ENCODE measurements at places on chromosomes 5 and 9. TPM values are rescaled to one million over a fixed set of nuclear protein-coding genes. Genes with fewer than 3 reads are reported as not detected.

DNA sequence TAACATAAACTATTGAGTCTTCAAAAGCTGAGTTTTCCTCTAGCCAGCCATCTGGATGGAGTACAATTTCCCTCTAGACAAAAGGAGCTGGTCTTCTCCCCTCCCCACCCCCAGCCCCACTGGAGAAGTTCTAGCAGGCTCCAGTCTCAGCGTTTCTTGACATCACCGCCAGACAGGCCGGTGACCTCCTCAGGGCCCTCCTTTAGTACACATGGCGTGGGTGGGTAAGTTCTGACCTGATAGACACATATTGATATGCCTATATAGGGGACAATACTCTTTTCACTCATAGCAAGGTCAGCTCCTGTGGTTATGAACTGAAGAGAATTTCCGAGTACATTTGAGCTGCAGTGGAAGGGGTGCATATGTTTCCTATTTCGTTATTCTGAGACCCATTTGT is 27.2 kb downstream of the DNAI1 start:
- no peak for DNase-seq

GRCh38 chr5:110323357-110323756 is 403.1 kb downstream of the TMEM232 start:
- DNase-seq: no peak

DNA sequence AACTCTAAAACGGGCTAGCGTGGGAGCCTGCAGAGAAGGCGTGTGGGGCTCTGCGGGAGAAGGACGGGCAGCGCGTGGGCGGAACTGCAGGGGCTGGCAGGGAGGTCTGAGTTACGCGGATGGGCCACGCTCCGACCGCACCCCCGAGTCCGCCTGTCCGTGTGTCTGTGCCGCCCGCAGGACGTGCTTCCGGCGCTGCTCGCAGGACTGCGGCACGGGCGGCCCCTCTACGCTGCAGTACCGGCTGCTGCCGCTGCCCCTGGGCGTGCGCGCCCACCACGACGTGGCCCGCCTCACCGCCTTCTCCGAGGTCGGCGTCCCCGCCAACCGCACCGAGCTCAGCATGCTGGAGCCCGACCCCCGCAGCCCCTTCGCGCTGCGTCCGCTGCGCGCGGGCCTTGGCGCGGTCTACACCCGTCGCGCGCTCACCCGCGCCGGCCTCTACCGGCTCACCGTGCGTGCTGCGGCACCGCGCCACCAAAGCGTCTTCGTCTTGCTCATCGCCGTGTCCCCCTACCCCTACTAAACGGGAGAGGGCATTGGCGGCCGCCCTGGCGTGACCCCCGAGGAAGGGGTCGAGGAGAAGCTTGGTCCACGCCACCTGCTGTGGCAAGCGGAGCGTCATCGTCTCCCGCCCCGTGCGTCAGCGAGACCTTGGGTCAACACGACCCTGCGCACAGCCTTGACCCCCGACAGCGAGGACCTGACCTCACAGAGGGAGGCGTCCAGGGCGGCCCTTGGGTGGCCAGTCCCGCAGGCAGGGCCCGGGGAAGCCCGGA is 11.4 kb upstream of the ASS1 start:
- DNase-seq: no peak

DNA sequence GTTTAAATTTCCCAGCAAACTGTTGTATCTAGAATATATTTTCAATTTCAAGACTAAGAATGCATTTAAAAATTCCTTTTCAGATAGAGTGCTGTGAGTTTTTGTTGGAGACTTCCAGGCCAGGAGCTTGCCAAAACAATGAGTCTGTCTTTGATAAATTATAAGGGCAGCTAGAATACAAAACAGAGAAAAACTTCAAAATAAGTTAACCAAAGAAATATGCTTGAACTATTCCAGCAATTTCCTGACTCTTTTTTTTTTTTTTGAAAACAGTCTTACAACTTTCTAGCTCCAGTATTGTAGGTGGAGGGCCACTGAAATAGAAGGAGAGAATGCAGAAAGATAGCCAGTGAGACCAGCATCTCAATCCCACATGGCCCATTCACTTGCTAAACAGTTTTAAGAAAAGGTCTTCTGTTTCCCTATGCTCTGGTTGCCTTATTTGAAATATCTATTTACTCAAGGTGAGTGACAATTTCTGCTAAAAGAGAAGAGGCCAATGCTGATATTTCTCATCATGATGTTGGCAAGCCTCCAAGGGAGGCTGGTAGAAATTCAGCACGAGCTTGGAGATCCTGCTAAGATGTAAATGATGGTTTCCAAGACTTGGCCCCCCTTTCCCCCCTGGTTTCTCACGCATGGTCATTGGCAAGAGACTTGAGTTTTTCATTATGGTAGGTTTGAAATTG is 103.2 kb downstream of the USP20 start:
- DNase-seq: no peak

- DNase-seq: no peak
These were observed 307.1 kb downstream of the PRR16 start for GRCh38 chr5:120771202-120771601.

DNA sequence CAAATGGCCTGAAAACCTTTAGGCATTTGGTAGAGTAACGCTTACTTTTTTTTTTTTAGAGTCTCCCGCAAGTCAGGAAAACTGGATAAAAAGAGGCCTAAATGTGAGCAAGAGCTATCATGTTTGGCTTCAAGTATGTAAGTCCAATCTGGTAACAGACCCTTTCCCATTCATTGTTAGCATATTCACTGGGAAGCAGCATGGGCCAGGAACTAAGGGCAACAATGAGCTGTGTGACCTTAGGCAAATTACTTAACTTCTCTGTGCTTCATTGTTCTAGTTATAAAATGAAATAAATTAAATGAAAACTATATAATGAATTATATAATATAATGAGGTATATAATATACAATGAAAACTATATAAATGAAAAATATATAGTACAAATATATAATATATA is 114.3 kb upstream of the PCA3 start:
- DNase-seq: no peak

- no peak for DNase-seq
These were observed 115.0 kb downstream of the PIK3R1 start for GRCh38 chr5:68330574-68330973.

DNA sequence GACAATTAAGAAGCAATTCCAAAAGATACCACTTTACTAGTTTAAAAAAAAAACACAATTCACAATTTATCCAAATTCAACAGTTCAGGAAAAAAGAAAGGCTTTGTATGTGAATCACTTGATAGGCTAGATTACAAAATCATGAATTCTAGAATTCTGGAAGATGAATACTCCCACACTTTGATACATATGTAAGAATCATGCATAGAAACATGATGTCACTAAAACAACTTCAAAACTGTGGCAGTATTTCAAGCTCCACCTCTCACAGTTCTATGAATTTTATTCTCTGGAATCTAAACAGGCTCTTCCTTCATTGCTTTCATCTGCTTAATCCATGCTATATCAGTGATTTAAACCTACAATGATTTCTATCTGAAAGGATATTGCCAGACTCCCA is 51.0 kb downstream of the GNAQ start:
- DNase-seq: no peak

ITGA2 gene
- total RNA-seq: 40.5 TPM

PPP3R2 gene
- not detected for total RNA-seq

DNA sequence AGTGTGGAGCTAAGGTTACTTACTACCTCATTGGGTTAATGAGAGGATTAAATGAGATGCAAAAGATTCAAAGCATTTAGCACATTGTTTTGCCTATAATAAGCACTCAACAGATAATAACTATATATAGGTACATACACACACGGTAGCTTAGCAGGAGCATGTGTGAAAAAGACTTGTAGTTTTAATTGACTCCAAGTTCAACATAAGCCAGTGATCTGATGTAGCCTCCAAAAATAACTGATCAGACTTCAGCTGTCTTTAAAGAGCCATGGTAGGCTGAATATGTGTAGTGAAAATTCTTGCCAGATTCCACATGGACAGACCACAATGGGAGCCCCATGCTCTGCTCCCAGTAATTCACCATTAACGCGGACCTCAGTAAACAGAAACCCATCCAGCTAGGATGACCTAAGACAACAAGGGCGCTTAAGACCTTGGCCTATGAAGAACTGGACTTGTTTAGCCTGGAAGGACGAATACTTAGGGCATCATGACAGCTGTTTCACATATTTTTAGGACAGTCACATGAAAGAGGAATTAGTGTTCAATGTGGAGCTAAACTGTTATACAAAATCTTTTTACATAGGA is 115.1 kb upstream of the ZNF366 start:
- no peak for DNase-seq

SPATA31E1 gene
- not detected for total RNA-seq

GRCh38 chr5:1525624-1526189 is 1.9 kb upstream of the LPCAT1 start:
- DNase-seq: peak; percentile 38

ST8SIA4 gene
- total RNA-seq: 6.5 TPM

DNA sequence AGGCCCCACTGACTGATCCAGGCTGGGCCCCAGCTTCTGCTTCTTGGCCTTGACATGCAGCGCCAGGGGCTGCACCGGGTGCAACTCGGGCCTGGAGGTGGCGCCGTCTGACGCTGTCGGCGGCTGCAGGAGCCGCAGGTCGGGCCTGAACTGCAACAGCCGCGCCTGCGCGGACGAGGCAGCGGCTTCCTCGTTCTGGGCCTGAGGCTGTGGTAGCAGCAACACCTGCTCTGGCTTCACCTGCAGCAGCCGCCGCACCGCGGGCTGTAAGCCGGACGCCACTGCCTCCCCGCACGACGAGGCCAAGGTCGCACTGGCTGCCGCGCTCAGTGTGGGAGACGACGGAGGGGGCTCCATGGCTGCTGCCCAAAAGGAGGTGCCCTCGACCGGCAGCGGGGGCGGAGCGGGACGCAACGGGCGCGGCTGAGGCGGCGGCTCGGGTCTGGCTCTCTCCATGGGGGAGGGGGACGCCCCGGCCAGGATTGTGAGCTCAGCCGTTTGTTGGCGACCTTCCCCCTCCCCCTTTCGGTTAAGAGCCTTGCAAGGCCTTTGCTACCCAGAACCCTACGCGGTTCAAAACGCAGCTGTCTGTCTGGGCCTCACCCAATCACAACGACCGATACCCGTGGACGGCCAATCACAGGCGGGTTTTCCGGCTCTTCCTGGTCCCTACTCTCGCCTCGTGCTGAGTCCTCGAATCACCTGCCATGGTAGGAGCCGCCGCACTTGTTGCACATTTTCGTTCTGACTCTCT is 438 bp downstream of the SOX30 start:
- peak; percentile 69 for DNase-seq

LHX6 gene
- total RNA-seq: 5.7 TPM

Measured in ureter (tissue), 1 donor.